Lung microvascular endothelial cell (primary cell): ENCODE measurements at places on chromosomes 13 and 19. TPM values are rescaled to one million over a fixed set of nuclear protein-coding genes. Genes with fewer than 3 reads are reported as not detected.

Gene ERICH6B
- not detected in 2 replicates for total RNA-seq

Gene ZNF555
- total RNA-seq: 2.2 and 3.0 TPM in 2 replicates

Gene SUPT5H
- total RNA-seq: 26.6 and 39.3 TPM in 2 replicates

Gene MISP3
- total RNA-seq: 0.22 TPM in 1 of 2 replicates, not detected in the other

Gene PLEKHJ1
- 51.4 and 75.8 TPM in 2 replicates for total RNA-seq

Gene ZSCAN4
- not detected in 2 replicates for total RNA-seq

Gene GPC5
- total RNA-seq: 0.79 and 1.1 TPM in 2 replicates

Gene CCNA1
- 0.20 and 9.8 TPM in 2 replicates for total RNA-seq

Gene DOCK6
- total RNA-seq: 46.0 and 46.4 TPM in 2 replicates

Gene SLITRK6
- total RNA-seq: not detected in 2 replicates

Gene UBE2L5
- total RNA-seq: not detected in 2 replicates

Gene NTF4
- total RNA-seq: not detected in 2 replicates

Gene RFPL4AL1
- 0.22 and 0.40 TPM in 2 replicates for total RNA-seq

Gene LIM2
- not detected in 2 replicates for total RNA-seq

Gene SRRM5
- not detected in 2 replicates for total RNA-seq

Gene SIGLEC12
- not detected in 2 replicates for total RNA-seq

Gene CEACAM20
- not detected in 2 replicates for total RNA-seq

Gene IL27RA
- 1.2 and 4.1 TPM in 2 replicates for total RNA-seq

Gene GRIK5
- total RNA-seq: not detected in 2 replicates

Gene IFNL1
- total RNA-seq: not detected in 2 replicates

Gene CHAMP1
- 8.1 and 9.4 TPM in 2 replicates for total RNA-seq

Gene FBXO27
- total RNA-seq: 0.44 and 0.79 TPM in 2 replicates

Gene CBY2
- not detected in 2 replicates for total RNA-seq

Gene FOSB
- 0.65 and 23.4 TPM in 2 replicates for total RNA-seq

Gene MED29
- total RNA-seq: 11.1 and 13.5 TPM in 2 replicates

Gene PGLYRP1
- not detected in 2 replicates for total RNA-seq

Gene ATP1A3
- total RNA-seq: under 0.01 TPM in 1 of 2 replicates, not detected in the other

Gene HSPB6
- 0.20 and 0.22 TPM in 2 replicates for total RNA-seq
